ENCODE measurements at places on chromosomes 13 and 19. TPM values are rescaled to one million over a fixed set of nuclear protein-coding genes. Genes with fewer than 3 reads are reported as not detected.

DCLK1 gene
- polyA plus RNA-seq, result 11.2 TPM

TMEM86B gene
- polyA plus RNA-seq, result 2.1 TPM

FAAP24 gene
- polyA plus RNA-seq, result 3.2 TPM

CYSLTR2 gene
- 0.49 TPM for polyA plus RNA-seq

HIPK4 gene
- 0.09 TPM for polyA plus RNA-seq

ALOX5AP gene
- polyA plus RNA-seq, result 5.7 TPM

DNA sequence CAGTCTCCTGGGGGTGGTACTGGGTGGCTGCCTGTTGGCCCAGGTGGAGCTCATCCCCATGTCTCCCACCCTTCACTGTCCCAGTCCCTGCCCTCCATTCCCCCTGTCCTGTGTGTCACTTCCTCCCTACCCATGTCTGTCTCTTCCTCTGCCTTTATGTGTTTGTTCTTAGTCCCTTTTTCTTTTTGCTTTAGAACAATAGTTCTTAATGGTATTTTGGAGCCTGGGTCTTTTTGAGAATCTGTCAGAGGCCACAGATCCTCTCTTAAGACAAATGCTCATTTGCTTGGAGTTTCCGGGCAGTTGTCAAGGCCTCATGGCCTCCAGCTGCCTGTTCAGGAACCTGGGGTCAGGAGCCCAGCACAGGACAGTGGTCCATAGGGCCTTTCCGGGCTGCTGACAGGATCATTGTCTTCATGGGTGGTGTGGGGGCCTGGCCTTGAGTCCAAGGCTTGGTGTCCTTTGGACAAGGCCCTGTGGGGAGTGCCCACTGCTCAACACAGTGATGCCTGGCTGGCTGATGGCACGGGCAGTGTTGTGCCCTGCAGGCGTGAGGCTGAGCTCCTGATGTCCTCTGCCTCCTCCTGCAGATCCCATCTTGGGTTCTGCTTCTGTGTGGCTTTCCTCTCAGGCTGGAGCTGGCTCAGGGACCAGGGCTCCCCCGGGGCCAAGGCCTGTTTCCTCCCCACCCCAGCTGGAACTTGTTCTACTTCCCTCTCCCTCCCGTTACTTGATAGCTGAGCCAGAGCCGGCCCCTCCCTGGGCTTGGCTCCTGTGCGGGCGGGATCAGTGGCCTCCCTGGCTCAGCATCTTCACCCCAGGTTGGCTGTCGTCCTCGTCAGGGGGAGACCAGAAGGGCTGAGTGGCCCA lies 3.5 kb downstream of the EGLN2 start:
- DNase-seq, result no peak

DNA sequence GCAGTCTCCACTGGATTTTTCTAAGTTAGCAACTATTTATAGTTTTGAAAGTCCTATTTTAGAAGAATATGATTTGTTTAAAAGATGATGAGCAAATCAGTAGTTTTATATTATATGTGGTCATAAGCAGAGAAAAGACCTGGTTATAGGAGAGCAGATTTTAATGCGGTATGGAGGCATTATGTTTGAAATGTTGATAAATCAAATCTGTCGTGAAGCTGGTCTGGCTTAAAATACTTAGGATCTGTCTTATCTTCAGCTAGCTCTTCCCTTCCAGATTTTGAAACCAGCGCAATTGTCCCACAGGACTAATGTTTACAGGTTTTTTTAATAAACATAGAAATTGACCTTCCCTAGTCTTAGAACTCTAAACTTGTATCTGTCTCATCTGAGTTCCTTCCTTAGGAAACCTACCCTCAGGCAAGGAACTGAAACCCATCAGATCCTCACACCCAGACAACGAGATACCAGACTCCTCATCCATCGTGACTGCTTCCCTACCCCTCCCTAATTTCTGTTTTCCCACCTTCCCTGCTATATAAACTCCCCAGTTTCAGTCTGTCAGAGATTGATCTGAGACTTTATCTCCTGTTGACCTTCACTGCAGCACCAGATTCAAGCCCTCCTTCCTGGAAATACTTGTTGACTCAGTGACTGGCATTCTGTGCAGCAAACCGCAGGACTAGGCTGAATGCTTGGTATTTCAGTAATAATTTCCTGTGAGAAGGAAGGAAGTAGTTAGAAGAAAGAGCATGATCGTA lies 37.8 kb upstream of the CXCL17 start:
- no peak for DNase-seq

DNA sequence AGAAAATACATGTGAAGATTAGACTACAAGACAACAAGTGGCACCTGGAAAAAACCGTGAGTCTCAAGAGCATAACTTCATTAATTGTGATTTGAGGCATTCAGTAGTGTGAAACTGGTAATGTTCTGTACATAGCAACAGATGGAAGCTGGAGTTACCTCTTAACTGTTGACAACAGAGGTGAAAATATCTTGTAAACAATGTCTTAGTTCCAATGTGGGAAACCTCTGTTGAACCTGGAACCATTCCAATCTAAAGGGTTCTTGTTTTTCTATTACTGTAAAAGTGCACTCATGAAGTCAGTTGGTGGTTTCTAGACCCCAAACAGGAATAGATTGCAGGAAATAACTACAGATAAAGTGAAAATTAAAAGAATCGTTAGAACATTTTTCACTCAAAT lies 728.4 kb downstream of the SLITRK1 start:
- DNase-seq, result peak; percentile 24

- DNase-seq, result no peak
Observed at GRCh38 chr13:43448605-43449336, 338.0 kb downstream of the ENOX1 start.

DNA sequence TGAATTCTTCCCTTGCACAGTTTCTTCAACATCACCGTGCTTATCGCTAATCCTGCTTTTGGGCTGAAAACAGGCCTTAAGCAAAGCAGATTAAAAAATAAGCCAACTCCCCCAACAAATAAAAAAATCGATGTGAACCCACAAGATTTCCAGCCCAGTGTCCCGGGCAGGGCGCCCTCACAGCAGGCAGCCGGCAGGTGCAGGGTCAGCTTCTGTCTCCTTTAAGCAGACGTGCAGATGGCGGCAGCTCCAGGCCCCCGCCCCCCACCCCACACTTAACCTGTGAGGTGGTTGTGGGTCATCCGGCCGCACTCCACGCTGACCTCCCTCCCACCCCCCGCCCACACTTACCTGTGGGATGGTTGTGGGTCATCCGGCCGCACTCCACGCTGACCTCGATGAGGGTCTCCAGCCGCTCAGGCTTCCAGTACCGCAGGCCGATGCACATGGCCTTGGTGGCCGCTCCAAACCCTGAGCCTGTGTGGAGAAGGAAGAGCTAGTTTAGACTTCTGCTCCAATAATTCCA lies 19.8 kb downstream of the ADPRHL1 start:
- DNase-seq, result no peak

GRCh38 chr19:4519521-4520277 lies 1.4 kb upstream of the PLIN4 start:
- DNase-seq, result no peak

GRCh38 chr19:10104130-10104513 lies 1.6 kb upstream of the ANGPTL6 start:
- no peak for DNase-seq

DNA sequence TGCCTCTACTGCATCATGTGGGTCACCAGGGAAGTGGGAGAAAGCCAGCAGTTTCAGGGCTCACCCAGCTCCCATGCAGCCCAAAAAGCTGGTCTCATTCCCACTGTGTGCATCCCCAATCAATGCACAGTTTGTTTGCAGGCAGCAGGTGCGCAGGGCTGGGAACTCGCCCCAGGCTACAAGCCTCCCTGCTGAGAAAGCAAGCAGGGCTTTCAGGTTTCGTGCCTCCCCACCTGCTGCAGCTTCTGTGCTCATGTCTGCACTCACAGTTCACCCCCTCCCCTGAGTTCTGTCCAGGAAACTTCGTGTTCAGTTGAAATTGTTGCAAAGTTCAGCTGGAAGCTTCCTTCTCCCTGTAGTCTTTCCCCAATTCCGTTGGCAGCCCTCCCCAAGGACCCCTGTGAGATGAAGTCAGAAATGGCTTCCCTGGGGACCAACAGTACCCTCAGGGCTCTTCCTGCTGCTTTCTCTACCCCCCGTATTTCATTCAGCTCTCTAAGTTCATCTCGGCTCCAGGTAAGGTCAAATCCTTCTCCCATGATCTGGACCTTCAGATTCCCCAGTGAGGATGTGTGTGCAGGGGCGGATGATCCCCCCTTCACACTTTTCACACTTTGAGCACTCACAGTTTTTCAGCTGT lies 10.3 kb upstream of the KLK3 start:
- no peak for DNase-seq

- peak; percentile 60 for DNase-seq
Observed at GRCh38 chr19:18712981-18713380, 29.5 kb downstream of the CRTC1 start.

GRCh38 chr19:56837492-56838023 lies 3.0 kb downstream of the PEG3 start:
- DNase-seq, result peak; percentile 65

GRCh38 chr13:98508280-98508679 lies 68.6 kb downstream of the STK24 start:
- no peak for DNase-seq

DNA sequence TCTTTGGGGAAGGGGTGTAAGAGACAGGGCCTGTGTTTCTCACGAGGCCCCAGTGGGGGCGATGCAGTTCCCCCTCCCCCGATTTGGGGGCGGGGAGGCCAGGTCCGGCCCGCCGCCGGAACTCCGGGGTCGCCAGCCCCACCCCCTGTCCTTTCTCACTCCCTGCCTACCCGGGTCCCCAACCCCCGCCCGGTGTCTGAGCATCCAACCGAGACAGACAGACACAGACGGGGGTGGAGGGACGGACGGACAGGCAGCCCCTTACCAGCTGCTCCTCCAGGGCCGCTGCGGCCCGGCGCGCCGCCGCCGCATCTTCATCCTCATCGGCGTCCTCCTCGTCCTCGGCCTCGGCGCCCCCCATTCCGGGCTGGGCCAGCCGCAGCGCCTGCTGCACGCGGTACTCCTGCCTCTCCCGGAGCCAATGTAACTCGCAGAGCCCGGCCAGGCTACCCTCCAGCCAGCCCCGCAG lies 397 bp downstream of the DACT3 start:
- DNase-seq, result no peak

GRCh38 chr19:49272204-49272603 lies 52.8 kb downstream of the SLC6A16 start:
- DNase-seq, result no peak

- no peak for DNase-seq
Observed at GRCh38 chr13:36713887-36714286, 40.1 kb downstream of the SERTM1 start.

DNA sequence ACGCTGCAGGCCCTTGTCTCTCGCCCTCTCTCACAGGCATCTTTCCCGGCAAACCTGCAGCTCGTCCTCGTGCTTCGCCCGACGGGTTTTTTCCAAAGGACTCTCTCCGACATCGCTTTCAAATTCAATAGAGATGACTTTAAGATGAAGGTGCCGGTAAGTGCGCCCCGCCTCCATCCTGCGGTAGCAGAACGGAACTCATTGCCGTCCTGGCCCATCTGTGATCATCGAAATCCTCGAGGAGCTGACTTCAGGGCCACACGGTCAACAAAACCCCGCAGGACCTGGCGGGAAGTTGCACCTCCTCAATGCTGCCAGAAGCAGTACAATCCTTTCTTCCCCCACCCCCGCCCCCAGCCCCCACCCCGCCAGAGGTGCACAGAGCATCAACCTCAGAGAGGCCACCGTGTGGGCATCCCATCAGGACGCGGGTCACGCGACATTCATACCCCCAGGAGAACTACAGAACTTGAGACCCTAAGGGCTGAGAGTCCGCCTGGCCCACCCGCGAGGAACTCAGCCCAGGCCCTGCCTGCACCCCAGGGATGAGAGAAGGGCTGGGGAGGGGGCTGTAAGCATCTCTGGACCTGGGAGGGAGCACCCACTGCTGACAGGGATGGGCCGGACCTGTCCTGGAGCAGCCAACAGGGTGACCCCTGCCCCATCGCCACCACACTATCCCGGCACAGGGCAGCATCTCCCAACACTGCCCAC lies 44.9 kb upstream of the F7 start:
- no peak for DNase-seq

DNA sequence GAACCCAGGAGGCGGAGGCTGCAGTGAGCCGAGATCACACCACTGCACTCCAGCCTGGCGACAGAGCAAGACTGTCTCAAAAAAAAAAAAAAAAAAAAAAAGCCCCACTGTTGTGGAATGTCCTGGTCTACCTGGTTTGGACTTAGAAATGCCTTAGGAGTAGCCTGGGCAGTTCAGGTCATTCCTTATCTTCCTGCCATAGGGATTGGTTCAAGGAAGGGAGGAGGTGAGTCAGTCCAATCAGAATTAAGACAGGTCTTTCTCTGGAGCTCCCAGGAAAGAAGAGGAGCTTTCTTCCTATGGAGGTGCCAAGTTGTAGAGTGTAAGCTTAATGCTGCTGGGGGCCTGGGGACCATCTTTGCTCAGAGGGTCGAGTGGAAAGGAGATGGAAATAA lies 44.8 kb downstream of the SIPA1L3 start:
- DNase-seq, result no peak

DNA sequence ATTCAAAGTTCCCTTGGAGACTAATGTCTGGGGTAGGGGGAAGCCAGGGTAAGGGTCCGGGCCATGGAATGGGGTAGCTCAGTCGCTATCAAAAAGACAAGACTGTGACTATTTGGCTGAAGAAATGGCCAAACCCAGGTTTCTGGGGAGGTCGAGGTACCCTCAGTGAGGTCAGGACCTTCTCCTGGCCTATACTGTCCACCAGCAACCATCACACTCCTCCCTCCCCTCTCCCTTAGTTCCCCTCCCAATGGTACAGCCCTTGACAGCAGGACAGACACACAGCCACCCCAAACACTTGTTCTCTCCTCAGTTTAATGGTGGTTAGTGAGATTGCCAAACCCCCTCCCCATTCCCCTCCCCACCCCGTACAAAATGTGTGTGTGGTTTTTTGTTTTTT lies 2.6 kb upstream of the ZNF428 start:
- DNase-seq, result no peak

DNA sequence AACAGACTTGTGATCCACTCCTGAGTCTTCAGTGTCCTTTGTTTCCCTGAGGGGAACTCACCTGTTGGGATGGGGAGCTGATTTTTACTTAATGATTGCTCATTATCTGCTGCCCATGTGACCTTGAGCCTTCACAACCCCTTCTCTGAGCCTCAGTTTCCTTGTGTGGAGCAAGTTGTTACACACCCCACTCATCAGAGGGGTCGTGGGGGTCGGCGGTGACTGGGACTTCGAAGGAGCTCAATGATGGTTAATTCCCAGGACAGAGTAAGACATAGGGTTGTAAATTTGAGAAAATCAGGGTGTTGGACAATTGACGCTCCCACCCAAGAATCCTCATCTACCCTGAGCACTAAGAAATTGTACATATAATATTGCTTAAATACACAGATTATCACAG lies 13.5 kb downstream of the LILRA5 start:
- no peak for DNase-seq
